Liver (tissue), 10 donors: ENCODE measurements at places on chromosomes 3 and 15. TPM values are rescaled to one million over a fixed set of nuclear protein-coding genes. Genes with fewer than 3 reads are reported as not detected.

CLDN18 gene
- total RNA-seq: not detected

FAM3D gene
- total RNA-seq: not detected

BUB1B gene
- 0.08 TPM for total RNA-seq

TPRG1 gene
- 1.0 TPM for total RNA-seq

CCNB2 gene
- total RNA-seq: 0.42 TPM

GPR171 gene
- 0.19 TPM for total RNA-seq

DNAJA4 gene
- total RNA-seq: 79.0 TPM

ROPN1 gene
- not detected for total RNA-seq

SUSD5 gene
- total RNA-seq: 0.19 TPM

GRCh38 chr3:111585217-111585616 lies 9.9 kb downstream of the ZBED2 start:
- no peak overlapping the region for H3K4me3 ChIP-seq
- H3K27ac ChIP-seq: no peak overlapping the region
- no peak for DNase-seq
- no peaks in the 10 kb centered on the region for H3K4me1 ChIP-seq

GRCh38 chr15:47780971-47781370 lies 63.7 kb downstream of the SEMA6D start:
- H3K27ac ChIP-seq: no peak overlapping the region
- H3K36me3 ChIP-seq: no peaks in the 10 kb centered on the region
- H3K4me3 ChIP-seq: no peak overlapping the region
- H3K27me3 ChIP-seq: no peaks in the 10 kb centered on the region
- no peaks in the 10 kb centered on the region for H3K4me1 ChIP-seq

- H3K4me3 ChIP-seq: no peak overlapping the region
- H3K27me3 ChIP-seq: no peaks in the 10 kb centered on the region
- no peak overlapping the region for H3K27ac ChIP-seq
- H3K36me3 ChIP-seq: no peaks in the 10 kb centered on the region
- no peak for DNase-seq
Measured at GRCh38 chr3:134797741-134798451, 2.8 kb downstream of the EPHB1 start.

- H3K36me3 ChIP-seq: peaks cover 11% of the 10 kb centered on the region
- DNase-seq: no peak
- no peak overlapping the region for H3K4me3 ChIP-seq
- no peak overlapping the region for H3K27ac ChIP-seq
- H3K27me3 ChIP-seq: no peaks in the 10 kb centered on the region
Measured at GRCh38 chr15:57284535-57284934, 91.8 kb upstream of the CGNL1 start.

DNA sequence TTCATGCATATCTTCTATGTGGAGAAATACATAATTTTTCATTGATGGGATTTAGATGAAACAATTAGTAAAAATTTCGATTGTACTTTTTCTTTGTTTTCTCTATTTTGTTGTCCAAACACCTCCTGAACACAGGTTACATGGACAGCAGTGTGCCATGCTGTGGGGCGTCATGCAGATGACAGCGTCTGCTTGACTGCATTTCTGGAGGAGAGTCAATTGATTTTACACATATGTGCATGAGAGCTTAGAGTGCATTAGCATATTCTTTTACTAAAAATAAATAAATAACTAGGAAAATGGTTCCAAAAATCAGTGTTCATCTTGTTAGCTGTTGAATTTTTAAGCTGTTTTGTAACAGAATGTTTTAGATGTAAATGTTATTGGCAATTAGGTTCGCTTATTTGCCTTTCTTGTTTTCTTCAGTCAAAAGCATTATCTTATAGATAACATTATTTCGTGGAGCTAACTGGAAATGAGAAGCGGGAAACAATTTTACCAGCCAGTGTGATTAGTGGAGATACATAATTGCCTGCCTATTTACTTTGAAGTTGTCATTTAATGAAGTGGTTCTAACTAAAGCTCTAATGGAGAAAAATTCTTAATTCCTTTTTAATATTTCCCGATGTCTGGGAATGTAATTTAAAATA lies 82.7 kb upstream of the VGLL3 start:
- no peaks in the 10 kb centered on the region for H3K4me1 ChIP-seq
- H3K4me3 ChIP-seq: no peak overlapping the region
- DNase-seq: no peak
- H3K36me3 ChIP-seq: no peaks in the 10 kb centered on the region

DNA sequence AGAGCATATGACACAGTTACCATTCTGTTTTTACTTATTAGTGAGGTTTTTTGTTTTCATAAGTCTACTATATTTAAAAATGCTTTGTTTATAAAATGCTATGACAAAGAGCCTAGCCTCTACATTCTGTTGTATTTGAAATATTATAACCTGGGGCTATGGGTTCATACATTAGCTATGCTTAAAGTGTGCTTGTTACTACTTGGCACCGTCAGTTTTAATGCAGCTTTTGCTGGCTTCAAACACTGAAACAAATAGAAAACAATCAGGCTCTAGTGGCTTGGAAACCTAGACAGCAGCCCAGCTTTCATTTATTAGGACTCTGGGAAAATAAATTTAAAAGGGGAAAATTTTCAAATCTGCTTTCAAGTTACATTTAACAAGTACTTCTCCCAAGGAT lies 635.9 kb downstream of the CADM2 start:
- H3K27me3 ChIP-seq: no peaks in the 10 kb centered on the region
- H3K4me1 ChIP-seq: no peaks in the 10 kb centered on the region
- H3K4me3 ChIP-seq: no peak overlapping the region
- no peaks in the 10 kb centered on the region for H3K36me3 ChIP-seq

DNA sequence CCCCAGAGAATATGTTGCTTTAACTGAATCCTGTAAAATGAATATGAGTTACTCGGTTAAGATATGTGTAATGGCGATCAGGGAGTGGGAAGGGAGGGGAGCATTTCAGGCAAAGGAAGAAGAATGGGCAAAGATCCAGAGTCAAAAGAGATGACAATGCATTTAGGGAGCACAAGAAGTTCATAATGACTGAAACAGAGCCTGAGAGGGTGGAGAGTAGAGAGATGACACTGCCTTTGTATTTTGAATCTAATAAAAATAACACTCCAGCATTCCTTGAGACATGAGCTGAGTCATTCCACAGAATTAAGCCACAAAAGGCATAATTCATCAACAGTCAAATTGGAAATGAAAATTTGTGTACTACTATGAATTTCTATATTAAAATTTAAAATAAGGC lies 105.3 kb upstream of the PEX5L start:
- no peaks in the 10 kb centered on the region for H3K4me1 ChIP-seq
- H3K4me3 ChIP-seq: no peak overlapping the region
- H3K36me3 ChIP-seq: no peaks in the 10 kb centered on the region
- DNase-seq: no peak

DNA sequence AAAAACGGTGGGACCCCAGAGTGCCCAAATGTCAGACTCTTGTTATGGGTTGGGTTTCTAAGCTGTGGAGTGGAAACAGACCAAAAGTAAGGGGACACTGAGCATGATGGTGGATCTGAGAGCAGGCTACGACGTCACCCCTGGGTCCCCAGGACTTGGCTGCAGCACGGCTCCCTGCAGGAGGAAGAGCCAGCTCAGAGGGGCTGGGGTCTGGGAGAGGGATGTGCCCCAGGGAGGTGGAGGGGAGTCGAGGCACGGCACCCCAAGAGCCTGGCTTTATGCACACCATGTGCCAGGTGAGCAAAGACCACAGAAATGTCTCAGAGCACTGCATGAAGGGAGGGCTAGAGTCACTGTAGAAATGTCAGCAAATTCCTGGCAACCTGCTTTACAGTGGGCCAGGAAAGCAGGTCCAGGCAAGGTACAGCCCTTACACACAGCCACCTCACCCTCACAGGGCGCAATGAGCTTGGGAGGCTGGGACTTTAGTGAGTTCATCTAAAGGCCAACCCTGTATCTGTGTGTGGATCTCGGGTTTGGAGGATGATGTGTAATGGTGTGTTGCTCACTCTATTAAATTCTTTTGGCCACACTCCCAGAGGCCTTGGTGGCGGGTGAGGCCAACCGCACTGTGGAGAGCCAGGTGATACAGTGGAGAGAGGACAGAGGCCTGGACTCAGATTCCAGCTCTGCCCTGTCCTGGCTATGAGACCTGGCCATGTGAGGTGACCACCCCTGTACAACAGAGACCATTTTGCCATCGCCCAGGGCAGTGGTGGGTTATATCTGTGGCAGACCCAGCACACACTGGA lies 14.1 kb downstream of the CTSH start:
- H3K36me3 ChIP-seq: peaks cover 8% of the 10 kb centered on the region
- no peak for DNase-seq
- H3K4me3 ChIP-seq: no peak overlapping the region
- H3K4me1 ChIP-seq: peaks cover 30% of the 10 kb centered on the region
- no peak overlapping the region for H3K27ac ChIP-seq

DNA sequence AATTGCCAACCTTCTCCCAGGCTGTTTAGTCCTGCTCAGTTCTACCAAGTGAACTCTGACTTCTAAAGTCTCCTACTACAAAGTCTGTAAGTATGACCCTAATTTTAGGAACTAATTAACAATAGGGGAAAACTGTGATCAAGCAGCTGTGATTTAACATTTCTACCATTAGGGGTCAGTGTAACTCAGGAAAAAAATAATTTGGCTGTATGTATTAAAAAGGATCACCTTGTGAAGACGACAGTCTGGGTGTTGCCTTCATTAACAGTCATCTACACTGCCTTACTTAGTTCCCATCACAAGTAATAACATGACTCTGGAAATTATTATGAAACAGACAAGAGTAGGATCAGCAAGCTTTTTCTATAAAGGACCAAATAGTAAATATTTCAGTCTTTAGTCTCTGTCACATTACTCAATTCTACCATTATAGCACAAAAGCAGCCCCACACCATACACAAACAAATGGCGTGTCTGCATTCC lies 4.2 kb upstream of the NPHP3 start:
- H3K27ac ChIP-seq: no peak overlapping the region
- peaks cover under 1% of the 10 kb centered on the region for H3K4me1 ChIP-seq
- no peak overlapping the region for H3K4me3 ChIP-seq
- no peaks in the 10 kb centered on the region for H3K36me3 ChIP-seq
- no peak for DNase-seq

DNA sequence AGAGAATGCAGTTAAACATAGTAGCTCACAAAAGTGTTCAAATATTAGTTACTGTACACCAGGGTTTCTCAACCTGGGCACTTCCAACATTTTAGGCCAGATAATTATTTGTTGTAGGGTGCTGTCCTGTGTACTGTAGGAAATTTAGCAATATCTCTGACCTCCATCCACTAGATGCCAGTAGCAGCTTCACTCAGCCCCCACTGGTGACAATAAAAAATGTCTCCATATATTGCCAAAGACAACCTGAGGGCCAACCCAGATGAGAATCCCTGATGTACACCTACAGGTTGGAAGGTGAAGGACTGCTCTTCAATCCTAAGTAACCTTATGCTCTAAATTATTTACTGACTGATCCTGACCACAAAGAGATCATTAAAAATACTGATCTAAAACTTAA lies 32.5 kb downstream of the DCUN1D1 start:
- no peak overlapping the region for H3K27ac ChIP-seq
- peaks cover 10% of the 10 kb centered on the region for H3K36me3 ChIP-seq
- no peak overlapping the region for H3K4me3 ChIP-seq
- peaks cover 3% of the 10 kb centered on the region for H3K4me1 ChIP-seq

DNA sequence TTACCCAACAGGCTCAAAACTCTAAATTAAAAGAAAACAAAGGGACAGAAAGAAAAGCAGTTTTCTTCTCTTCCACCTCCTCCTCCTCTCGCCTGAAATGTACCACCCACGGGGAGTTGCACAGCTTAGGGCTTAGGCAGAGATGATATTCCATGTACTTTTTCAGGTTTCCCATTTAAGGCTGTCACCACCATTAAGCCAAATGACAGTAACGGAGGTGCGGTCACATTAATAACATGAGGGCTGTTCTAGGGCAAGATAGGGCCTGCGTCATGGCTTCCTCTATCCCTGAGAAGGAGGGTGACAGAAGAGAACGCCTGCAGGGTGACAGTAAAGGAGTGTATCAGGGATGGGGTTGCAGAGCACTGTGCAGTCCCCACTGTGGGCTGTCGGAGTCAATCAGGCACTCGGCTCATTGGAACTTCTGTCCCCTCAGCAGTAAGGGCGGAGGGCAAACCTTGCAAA lies 51.7 kb upstream of the TJP1 start:
- no peak overlapping the region for H3K27ac ChIP-seq
- DNase-seq: no peak
- H3K36me3 ChIP-seq: no peaks in the 10 kb centered on the region
- H3K4me3 ChIP-seq: no peak overlapping the region
- no peaks in the 10 kb centered on the region for H3K27me3 ChIP-seq

- DNase-seq: no peak
- no peaks in the 10 kb centered on the region for H3K36me3 ChIP-seq
- H3K27me3 ChIP-seq: no peaks in the 10 kb centered on the region
- peaks cover 25% of the 10 kb centered on the region for H3K4me1 ChIP-seq
- H3K27ac ChIP-seq: peak overlapping the region; percentile 83
Measured at GRCh38 chr15:96355568-96356187, 25.2 kb downstream of the NR2F2 start.

GRCh38 chr3:53109891-53110771 lies 20.1 kb downstream of the RFT1 start:
- H3K4me1 ChIP-seq: no peaks in the 10 kb centered on the region
- no peak overlapping the region for H3K4me3 ChIP-seq
- H3K27me3 ChIP-seq: no peaks in the 10 kb centered on the region
- peak; percentile 52 for DNase-seq
- H3K27ac ChIP-seq: no peak overlapping the region

GRCh38 chr3:189778340-189778950 lies 147.3 kb downstream of the TP63 start:
- no peak overlapping the region for H3K27ac ChIP-seq
- H3K4me1 ChIP-seq: no peaks in the 10 kb centered on the region
- no peaks in the 10 kb centered on the region for H3K27me3 ChIP-seq
- DNase-seq: no peak

GRCh38 chr3:116020989-116021388 lies 397.7 kb downstream of the GAP43 start:
- H3K4me3 ChIP-seq: no peak overlapping the region
- H3K27me3 ChIP-seq: no peaks in the 10 kb centered on the region
- no peaks in the 10 kb centered on the region for H3K4me1 ChIP-seq
- no peak overlapping the region for H3K27ac ChIP-seq
- H3K36me3 ChIP-seq: no peaks in the 10 kb centered on the region
- DNase-seq: no peak

GRCh38 chr3:114624571-114625181 lies 330.8 kb downstream of the TIGIT start:
- H3K4me1 ChIP-seq: no peaks in the 10 kb centered on the region
- H3K4me3 ChIP-seq: no peak overlapping the region
- no peaks in the 10 kb centered on the region for H3K27me3 ChIP-seq

- H3K4me1 ChIP-seq: peaks cover 24% of the 10 kb centered on the region
- no peaks in the 10 kb centered on the region for H3K27me3 ChIP-seq
- no peak overlapping the region for H3K4me3 ChIP-seq
- H3K27ac ChIP-seq: no peak overlapping the region
- no peaks in the 10 kb centered on the region for H3K36me3 ChIP-seq
- DNase-seq: no peak
Measured at GRCh38 chr3:71585887-71586809, 2.6 kb upstream of the FOXP1 start.

DNA sequence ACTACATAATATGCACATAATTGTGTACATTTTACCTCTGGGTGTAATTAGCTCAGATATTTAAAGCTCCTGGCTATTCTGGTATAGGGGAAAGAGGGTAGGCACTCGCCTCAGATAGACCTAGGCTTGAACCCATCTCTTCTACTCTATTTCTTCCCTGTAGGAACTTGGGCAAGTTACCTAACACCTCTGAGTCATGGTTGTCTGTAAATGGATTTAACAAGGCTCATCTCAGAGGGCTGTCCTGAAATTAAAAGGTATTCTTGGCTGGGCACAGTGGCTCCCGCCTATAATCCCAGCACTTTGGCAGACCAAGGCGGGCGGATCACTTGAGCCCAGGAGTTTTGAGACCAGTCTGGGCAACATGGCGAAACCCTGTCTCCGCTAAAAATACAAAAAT lies 30.7 kb downstream of the NANOGP8 start:
- H3K27ac ChIP-seq: no peak overlapping the region
- no peaks in the 10 kb centered on the region for H3K36me3 ChIP-seq
- no peaks in the 10 kb centered on the region for H3K4me1 ChIP-seq
